Left renal pelvis (tissue), 4 donors: ENCODE measurements at places on chromosomes 3 and 15.

GRCh38 chr3:81033684-81034083 lies 727.8 kb downstream of the GBE1 start:
- no peak for DNase-seq

- no peak for DNase-seq
These were observed 95.8 kb upstream of the SLC25A36 start for GRCh38 chr3:140845882-140846281.

DNA sequence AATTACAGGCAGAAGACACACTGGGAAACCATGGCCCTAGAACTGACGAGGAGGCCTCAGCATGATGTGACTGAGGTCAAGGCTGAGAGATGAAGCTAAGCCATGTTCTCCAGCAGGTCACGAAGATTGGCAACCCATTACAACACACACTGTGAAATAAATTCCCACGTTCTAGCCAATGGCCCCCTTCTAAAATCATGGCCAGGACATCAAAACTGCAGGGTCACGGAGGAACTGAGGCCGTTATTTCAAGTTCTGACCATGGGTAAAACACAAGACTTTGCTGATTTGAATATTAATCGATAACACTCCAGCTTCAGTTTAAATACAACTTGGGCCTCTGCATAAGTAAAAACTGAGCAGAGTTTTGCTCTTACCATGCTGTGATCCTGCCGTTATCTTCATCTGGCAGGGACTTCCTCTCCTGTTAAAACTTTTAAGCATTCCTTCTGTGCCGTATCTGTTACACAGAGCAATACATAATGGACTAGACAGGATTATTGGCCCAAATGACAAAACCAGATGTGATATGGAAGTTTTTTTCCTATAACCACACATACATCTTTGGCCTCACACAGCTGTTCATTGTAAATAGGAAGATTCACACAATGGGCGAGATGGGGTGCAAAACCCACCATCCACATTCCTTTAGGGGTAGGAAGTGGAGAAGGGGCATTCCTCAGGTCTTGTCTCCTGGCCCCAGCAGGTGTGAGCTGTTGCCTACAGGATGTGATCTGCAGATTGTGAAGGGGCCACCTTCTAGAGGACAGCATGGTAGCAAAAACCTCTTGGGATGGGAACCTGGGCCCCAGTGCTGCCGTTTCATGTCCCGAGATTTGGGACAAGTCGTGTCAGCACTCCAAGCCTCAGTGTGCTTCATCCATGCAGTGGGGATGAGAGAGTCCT lies 207.4 kb downstream of the OPA1 start:
- DNase-seq: no peak

GRCh38 chr3:16286161-16286560 lies 21.1 kb downstream of the OXNAD1 start:
- DNase-seq: no peak

DNA sequence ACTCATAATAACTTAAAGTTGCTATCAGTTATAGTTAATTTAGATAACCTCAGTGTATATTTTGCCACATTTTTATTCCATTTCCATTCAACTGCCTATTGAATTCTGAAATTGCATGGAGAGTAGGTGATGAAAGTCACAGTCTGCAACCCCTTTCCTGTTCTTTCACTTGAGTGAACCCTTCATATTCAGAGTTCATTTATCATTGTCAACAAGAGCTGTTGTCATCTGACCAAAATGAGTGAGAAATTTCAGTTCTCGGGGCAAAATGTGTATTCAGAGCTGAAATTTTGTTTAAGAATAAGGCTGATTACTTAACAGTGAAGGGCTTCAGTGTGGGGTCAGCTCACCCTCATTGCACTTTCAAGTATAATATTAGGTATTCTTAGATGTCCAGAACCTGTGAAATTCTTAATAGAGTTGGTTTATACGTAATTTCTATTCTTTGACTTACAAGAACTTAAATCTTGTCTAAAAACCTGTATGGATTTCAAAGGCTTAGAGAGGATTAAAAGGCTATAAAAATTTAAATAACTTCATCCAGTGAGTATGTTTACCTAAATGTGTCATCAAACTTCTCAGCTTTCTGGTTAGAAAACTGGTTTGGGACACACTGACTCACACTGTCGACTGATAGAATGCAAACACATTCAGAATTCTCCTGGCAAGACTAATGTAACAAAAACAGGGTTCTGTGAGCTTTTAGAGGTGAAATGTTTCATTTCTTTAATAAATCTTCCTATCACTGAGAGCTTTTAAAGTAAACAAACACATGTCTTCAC lies 92.2 kb downstream of the CMSS1 start:
- DNase-seq: no peak

DNA sequence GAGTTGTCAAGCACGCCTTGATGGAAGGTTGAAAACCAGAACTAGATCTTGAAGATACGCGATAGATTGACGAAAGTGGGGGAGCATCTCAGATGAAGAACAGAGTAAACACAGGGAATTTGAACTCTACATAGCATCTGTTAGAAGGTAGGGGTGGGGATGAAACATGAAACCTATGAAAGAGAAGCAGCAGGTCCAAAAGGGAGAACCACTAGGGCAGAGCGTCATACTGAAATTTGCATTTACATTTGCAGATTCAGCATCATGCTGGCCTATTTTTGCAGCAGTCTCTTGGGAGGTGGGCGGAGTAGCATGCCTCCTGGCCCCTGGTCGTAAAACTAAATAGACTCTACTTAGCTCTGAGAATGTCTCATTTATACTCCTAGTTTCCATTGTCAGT lies 46.1 kb upstream of the RASGRP1 start:
- no peak for DNase-seq
